CD4-positive, alpha-beta memory T cell (primary cell): ENCODE measurements at places on chromosomes 4 and X.

DNA sequence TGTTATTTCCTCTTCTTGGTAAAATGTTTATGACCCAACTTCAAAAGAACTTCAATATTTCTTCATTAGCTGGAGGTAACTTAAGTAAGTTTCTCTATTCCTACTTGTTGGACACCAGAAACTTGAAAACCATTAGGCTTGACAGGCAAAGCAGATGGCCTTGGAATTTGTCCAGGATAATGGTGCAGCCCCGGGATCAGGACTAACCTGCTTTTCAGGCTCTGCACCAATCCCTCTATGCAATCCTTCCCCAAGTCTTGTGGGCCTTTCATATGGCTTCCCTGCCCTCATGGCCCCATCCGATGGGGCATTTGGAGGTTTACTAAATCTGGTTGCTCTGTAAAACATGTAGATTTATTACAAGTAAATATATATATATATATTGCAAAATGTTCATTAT is 68.5 kb downstream of the SPINK2 start:
- no peak for DNase-seq

- no peak for DNase-seq
Measured at GRCh38 chr4:87530868-87531267, 1.7 kb upstream of the SPARCL1 start.

GRCh38 chr4:5821665-5822358 is 71.1 kb downstream of the CRMP1 start:
- no peak for DNase-seq

GRCh38 chrX:30920271-30920670 is 31.2 kb upstream of the TAB3 start:
- DNase-seq, result no peak

DNA sequence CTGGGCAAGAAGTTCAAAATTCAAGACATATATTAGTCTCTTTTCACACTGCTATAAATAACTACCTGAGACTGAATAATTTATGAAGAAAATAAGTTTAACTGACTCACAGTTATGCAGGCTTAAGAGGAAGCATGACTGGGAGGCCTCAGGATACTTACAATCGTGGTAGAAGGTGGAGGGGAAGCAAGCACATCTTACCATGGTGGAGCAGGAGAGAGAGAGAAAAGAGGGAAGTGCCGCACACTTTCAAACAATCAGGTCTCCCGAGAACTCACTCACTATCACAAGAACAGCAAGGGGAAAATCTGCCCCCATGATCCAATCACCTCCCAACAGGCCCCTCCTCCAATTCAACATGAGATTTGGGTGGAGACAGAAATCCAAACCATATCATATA is 273.3 kb upstream of the RASGEF1B start:
- no peak for DNase-seq

GRCh38 chr4:173195109-173195508 is 26.5 kb downstream of the GALNT7 start:
- DNase-seq, result no peak

DNA sequence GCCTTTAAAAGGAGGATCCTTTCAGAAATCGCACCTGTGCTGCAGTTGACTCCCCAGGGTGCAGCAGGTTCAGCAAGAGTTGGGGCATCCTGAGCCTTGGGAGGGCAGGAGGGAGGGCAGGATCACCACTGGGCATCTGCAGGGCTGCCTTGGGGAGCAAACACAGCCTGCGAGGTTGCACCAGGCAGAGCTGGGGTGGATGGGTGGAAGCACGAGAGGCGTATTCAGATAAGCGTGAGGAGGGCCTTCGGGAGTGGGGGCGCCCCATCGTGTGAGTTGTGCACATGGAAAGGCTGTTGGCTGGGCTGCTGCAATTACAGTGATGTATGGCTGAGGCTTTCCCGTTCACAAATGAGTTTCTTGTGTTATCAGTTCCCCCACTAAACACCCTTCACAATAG is 55.5 kb downstream of the PSAPL1 start:
- no peak for DNase-seq

DNA sequence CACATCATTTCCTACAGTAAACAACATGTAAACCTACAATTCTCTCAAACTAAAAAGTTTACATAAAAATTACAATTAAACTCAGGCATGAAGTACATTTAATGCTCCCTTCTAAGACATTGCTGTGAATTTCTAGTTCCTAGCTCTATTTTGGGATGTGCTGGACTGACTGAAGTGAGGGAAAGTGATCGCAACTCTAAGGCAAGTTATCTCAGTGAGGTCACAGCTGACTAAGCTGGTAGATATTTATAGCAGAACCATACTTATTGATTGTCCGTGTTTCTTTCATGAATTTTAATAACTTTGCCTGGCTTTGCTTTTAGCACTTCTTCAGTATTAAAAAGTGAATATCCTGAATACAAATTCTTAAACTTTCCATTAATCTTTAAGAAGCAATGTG is 570.4 kb upstream of the GALNTL6 start:
- no peak for DNase-seq

- DNase-seq, result no peak
Measured at GRCh38 chr4:155377276-155377675, 511 bp upstream of the MAP9 start.

- DNase-seq, result no peak
Measured at GRCh38 chr4:97866821-97867556, 276.3 kb downstream of the STPG2 start.

GRCh38 chrX:42941671-42942070 is 163.7 kb upstream of the PPP1R2C start:
- DNase-seq, result no peak

- DNase-seq, result no peak
Measured at GRCh38 chr4:40586729-40587128, 42.9 kb downstream of the RBM47 start.

DNA sequence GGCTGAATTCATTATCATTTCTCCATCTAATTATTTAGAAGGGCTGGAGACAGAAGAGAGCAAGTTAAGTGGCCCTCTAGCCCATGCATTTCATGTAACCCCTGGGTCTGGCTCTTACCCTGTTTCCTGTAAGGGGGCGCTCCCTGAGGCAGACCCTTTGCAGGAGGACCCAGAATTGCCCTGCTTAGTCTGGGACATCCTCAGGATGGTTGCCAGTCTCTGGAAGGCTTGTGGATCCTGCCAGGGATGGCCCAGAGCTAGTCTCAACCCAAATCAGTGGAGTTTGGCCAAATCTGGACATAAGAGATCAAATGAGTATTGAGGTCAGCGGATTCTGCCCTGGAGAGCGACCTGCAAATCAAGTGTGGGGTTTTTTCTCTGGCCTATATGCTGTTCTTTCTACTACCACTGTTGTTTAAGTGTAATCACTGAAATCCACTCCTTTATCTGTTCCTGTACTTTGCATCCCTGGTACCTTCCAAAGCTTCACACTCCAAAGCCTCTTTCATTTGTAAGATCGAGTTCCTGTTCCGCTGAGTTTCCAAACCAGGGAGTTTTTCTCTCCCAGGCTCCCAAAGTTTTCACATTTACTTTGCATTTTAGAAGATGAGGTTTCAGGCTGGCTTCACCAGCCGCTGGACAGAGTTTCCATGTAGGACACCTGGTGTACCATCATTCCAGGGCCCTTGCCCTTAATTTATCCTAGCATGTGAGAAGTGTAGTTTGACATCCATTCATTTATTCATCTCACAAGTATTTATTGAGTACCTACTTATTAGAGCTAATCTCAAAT is 6.3 kb downstream of the KLF3 start:
- no peak for DNase-seq

- no peak for DNase-seq
Measured at GRCh38 chr4:86717651-86718050, 123.5 kb downstream of the PTPN13 start.

DNA sequence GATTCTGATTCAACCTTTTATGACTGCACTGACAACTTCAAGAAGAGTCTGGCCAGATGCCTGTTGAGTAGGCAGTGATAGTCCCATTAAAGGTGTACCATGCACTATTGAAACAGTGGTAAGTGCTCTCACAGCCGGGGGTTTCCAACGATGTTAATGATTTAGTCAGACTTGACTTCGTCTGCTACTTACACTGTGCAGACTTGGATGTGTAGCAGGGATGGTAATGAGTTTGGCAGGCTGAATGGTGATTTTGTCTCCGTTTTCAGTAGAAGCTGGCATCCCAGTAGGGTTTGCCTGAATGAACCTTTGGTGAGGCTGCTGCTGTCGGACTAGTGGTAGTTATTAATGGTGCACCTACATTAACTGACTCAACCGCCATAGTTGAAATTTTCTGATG is 52.0 kb upstream of the TMSB15B start:
- no peak for DNase-seq

DNA sequence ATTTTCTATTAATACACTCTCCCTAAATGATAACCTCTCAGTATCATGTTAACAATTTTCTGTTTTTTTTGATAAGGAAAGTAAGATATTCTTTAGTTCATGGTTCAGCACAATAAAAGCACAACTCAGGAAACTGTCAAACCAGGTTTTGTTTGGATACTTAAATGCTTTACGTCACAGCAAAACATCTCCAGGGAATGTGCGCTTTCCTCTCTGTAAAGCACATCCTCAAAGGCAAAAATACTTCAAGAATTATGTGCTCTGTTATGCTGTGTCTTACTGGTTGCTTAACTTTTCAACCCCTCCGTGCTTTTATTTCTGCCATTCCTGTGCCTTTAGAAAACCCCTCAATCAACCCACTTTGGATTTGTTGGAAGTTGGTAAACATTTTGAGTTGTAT is 27.8 kb downstream of the SNX25 start:
- no peak for DNase-seq

- DNase-seq, result no peak
Measured at GRCh38 chrX:9829308-9830267, 43.4 kb downstream of the SHROOM2 start.

GRCh38 chr4:6245246-6246169 is 24.1 kb upstream of the WFS1 start:
- DNase-seq, result no peak

- DNase-seq, result no peak
Measured at GRCh38 chr4:163600727-163601126, 106.2 kb downstream of the TMA16 start.

DNA sequence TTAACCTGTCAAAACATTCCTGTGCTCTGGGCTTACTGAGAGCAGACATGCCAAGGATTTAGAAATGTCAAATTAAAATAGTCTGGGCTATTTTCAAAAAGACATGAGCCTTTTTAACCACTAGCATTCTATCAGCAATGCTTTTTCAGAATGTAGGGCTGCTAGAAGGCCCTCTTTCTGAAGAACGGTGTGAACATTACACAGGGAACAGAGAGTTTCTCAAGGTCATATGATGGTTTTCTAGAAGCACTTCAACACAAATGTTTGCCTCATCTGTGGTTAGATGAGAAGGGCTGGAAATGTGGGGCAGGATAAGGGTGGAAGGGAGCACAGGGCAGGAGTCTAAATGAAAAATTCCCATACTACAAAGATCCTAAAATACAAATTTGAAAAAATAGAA is 39.3 kb downstream of the GRIA3 start:
- DNase-seq, result no peak

- no peak for DNase-seq
Measured at GRCh38 chrX:44017676-44018075, 44.5 kb upstream of the NDP start.

DNA sequence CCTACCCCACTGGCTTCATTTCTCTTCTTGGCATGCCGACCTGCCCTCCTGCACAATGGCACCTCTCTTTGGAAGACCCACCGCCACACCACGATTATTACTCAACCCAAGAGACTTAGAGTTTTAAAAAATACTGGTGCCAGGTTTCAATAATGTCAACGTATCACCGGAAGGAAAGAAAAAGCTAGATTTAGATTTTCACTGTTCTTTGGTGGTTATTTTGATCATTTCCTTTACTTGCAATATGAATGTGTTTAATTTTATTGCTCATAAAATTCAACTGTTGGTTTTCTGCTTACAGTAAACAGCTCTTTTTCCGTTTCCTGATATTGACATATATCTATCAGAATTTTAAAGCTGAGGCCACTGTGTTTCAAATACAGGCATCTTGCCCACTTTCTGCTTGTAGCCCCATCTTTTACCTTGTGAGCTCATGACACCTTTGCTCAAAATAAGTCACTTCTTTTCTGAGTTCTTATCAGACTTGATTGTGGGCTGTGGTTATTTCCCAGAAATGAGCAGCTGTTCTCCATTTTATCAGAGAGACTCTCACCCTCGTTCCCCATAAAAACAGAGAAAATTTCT is 439.1 kb downstream of the INPP4B start:
- DNase-seq, result peak; percentile 65

DNA sequence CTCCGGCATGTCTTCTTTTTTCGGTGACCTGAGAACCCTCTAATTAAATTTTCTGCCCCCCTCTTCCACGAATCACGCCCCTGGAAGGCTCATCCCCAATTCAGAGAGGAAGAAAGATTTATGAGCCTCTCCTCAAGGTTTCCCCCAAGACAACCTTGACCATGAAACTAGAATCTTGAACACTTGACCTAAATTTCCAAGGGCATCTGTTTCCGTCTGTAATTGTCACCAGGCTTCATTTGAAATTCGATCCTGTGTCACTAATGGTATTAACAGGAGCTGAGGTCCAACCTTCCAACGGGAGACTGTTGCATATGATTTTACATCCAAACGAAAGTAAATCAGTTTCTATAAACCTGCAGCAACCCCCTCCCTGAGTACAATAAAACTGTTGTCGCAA is 139.9 kb upstream of the ZIC3 start:
- no peak for DNase-seq

GRCh38 chrX:3717742-3718420 is 4.4 kb upstream of the PRKX start:
- no peak for DNase-seq

DNA sequence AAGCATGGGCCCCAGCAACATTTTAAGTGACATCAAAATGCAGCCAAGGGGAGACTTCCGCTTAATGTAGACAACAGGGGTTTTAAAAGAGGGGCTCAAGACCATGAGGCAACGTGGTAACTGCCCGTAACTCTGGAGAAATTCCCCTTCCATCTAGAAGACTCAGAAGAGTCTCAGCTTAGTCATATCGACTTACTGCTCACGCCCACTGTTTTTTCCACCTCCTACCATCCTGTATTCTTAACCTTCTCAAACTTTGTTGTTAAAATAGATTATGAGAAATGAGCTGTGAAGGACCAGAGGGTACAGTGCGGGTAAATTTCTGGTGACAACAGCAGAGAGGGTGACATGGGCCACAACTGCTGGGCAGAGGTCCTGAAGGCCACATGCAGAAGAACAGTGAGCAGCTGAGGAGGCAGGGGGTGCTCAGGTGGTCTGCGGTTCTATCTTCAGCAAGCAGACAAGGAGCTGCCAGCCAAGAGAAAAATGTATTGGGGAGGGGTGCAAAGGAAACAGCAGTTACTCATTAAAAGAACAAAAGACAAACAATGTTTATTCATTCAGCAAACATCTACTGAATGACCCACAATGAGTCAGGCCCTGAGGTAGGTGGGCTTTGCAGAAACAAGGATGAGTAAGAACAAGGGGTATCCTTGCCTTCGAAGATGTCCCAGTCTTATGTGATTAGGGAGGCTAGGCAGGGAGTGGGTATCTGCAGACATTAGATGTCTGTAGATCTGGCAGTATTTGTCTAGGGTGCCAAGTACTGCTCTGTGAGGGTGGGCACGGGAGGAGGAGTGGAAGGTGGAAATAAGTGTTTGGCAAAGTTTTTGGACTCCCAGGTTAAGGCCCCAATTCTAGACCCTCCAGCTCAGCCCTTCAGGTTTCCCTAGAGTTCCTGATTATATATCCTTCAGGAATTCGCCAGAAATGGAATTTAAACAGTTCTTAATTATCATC is 175.3 kb downstream of the TSPAN5 start:
- DNase-seq, result no peak

- no peak for DNase-seq
Measured at GRCh38 chr4:154526151-154526550, 24.0 kb downstream of the PLRG1 start.

GRCh38 chr4:7295911-7296660 is 103.7 kb downstream of the SORCS2 start:
- no peak for DNase-seq

- no peak for DNase-seq
Measured at GRCh38 chr4:182062458-182062857, 180.7 kb upstream of the TENM3 start.
